HAP-1 (cell line): ENCODE measurements at places on chromosomes 12 and 14.
A peak's percentile ranks its signal among the peaks of the same experiment; 100 is the strongest.

- no peak for DNase-seq
Observed at GRCh38 chr14:91088585-91089235, 25.2 kb upstream of the DGLUCY start.

- DNase-seq, result no peak
Observed at GRCh38 chr14:75631453-75631831, 29.2 kb downstream of the ERG28 start.

- DNase-seq, result no peak
Observed at GRCh38 chr12:31999692-32000091, 40.5 kb downstream of the RESF1 start.

GRCh38 chr12:45674181-45674977 is 55.1 kb upstream of the ARID2 start:
- no peak for DNase-seq

- DNase-seq, result no peak
Observed at GRCh38 chr14:31659278-31659677, 98.1 kb downstream of the NUBPL start.

GRCh38 chr12:106888348-106888970 is 67.2 kb upstream of the TMEM263 start:
- no peak for DNase-seq

DNA sequence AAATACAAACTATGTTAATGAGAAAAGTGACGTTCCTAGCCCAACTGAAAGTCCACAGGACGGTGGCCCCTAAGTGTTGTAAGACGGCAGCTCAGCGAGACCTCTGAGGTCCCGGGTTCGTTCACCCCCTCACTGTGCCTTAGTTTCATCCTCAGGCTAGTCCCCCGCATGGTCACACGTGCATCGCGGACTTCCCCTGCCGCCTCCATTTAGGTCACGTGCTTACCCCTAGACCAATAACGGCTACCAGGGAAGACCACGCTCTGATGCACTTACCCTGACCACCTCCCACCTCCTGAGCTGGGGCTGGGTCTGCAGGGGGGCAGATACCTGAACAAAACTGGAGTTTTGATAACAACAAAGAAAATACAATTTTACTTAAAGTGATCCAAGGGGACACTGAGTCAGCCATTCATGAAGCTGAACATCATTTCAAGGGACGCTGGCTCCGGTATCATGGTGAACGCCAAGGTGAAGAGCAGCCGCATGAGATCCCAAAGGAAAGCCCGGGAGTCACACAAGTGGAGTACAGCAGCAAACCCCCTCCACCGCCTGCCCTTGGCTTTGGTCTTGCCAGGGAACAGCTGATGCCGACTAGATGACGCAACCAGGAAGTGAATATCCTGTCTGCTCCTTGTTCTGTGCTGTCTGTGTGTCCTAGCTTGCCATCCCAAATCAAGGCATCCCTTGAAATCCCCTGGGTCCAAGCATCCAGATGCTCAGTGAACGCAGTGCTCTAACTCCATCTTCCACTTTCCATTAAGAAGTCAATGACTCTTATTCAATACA is 274.1 kb downstream of the PCNX1 start:
- DNase-seq, result no peak

DNA sequence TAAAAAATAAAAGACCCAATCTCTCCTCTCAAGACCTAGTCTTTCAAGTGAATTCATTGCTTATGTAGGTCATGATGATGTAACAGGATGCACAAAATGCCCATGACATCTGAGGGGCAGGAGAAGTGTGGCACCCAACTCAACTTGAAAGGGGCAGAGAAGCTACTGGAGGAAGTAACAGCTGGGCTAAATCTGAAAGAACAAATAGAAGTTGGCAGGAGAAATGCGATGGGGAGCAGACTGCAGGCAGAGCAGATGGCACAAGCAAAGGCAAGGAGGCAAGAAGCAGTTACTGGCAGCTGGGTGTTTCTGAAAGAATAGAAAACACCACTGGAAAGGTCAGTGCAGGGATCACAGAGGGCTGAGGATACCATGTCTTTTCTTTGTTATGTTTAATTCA is 14.6 kb downstream of the SLC38A4 start:
- no peak for DNase-seq

DNA sequence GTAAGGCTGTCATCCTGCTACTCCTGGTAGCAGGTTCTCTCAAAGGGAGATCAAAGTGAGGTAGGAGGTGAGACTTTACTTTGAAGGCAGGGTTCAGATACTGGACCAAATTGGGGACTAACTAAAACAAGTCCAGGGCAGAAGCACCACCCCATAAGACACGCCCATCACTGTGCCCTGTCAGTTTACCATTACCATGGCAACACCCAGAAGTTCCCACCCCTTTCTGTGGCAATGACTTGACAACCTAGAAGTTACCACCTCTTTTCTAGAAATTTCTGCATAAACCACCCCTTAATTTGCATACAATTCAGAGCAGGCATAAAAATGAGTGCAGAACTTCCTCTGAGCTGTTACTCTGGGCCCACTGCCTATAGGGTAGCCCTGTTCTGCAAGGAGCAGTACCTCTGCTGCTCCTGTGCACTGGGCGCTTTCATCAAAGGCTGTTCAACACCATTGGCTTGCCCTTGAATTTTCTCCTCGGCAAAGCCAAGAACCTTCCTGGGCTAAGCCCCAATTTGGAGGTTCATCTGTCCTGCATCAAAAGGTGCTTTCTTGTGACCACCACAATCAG is 64.8 kb upstream of the MAX start:
- DNase-seq, result no peak

GRCh38 chr14:24845851-24846250 is 204.1 kb downstream of the STXBP6 start:
- DNase-seq, result no peak

DNA sequence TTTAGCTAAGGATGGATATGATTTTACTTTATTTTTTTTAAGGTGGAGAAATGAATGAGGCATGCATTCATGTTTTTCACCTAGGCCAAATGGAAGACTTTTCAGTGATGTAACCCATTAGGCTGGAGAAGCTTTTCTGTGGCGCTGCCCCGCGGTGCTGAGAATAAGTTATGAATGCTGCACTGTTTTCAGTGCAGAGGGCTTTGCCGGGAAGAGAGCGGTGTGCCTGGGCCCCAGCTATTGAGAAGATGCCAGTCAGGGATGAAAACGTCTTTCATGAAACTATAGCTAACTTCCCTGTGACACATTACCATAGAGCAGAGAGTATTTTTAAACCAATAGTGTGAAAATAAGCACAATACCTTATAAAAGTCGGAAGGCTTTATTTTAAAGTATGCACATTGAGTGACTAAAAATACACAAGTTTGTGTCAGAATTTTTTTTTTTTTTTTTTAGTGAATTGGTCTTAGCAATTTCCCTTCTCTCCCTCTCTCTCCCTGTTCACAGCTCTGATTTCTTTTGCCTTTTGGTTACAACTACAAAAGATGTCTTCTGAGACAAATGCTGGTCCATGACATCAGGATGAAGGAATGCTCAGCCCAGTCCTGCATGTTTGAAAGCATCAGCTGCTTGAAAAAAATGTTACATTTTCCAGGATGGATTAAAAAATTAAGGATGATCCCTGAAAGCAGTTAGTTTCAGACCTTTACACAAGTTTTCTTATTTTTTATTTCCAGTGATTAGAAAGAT is 48.3 kb downstream of the NPAS3 start:
- no peak for DNase-seq

GRCh38 chr12:74619084-74619483 is 81.4 kb downstream of the ATXN7L3B start:
- DNase-seq, result no peak

DNA sequence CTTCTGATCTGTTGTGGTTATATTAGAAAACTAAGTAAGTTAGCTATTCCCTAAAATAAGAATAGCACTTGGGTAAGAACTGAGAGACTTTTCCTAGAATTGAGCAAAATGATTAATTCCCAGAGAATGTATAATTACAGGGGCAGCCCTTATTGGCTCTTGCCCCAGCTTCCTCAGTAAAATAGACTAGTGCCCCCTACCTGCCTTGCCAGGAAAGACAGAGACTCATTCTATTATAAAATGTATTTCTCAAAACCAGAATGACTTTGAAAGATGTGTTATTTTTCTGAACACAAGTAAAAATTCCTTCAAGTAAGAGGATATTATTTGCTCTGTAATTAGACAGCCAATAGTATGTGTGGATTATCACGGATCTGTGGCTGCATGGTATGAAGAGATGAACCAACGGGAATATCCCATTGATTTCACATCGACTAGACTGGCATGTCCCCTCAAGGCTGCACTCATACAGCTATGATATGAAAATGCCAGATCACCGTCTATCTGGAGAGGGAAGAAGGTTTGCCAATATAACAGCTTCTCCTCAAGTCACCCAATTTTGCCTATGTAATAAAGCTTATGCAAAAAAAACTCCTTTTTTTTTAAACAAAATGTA is 7.4 kb upstream of the GLRX5 start:
- DNase-seq, result peak; percentile 24

DNA sequence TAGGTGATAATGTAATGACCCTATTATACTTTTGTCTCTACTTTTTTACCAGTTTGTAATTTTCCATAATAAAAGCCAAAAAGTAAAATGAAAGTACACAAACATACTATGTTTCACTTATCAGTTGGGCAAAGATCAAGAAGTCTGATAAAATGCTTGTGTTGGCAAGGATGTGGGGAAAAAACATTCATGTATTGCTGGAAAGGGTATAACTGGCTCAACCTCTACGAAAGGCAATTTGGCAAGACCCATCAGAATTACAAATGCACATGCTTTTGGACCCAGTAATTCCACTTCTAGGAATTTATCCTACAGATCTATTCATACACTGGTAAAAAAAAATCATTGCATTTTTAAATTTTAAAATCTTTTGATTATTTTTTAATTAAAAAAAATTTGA is 68.0 kb downstream of the SPTB start:
- no peak for DNase-seq

DNA sequence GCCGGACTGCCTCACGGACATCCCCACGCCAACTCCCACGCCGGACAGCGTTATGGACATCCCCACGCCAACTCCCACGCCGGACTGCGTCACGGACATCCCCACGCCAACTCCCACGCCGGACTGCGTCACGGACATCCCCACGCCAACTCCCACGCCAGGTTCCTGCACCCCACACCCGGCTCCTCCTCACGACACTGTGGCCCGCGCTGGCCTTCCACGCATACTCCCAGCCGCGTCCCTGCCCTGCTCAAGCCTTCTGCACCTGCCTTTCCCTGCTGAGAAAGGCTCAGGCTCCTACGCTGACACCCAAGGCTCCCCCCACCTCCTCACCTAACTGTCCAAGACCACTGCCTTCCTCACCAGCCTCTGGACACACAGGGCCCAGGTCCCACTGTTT is 9.7 kb downstream of the CACNA2D4 start:
- no peak for DNase-seq

DNA sequence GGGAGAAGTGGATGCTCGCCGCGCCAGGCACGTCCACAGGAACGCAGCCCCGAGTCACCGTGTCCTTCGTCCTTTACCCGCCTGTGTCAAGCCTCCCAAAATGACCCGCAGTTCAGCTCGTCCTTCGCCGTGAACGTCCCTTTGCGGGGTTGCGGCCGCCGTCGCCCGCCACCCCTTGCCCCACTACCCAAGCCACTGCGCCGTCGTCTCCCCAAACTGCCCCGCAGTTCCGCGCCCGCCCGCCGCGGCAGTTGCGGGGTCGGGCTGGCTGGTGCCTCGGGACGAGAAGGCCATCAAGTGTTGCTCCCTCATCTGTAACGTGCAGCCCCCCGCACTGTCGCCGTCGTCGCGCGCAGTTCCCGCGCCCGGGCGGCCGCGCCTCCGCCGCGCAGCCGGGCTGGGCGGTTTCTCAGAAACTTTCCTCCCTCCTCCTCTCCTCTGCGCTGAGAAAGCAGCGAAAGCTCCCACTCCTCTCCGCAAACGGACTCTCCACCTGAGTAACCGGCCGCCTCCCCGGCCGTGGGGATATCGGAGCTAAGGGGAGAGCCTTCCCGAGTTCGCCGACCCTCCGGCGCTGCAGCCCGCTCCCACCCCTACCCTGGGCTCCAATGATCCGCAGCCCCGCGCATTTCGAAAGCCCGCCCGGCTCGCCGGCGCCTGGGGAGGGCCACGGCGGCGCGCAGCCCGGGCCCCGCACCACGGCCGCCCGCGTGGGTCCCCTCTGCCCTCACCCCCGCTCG is 6.7 kb downstream of the CDKN1B start:
- DNase-seq, result peak; percentile 9

DNA sequence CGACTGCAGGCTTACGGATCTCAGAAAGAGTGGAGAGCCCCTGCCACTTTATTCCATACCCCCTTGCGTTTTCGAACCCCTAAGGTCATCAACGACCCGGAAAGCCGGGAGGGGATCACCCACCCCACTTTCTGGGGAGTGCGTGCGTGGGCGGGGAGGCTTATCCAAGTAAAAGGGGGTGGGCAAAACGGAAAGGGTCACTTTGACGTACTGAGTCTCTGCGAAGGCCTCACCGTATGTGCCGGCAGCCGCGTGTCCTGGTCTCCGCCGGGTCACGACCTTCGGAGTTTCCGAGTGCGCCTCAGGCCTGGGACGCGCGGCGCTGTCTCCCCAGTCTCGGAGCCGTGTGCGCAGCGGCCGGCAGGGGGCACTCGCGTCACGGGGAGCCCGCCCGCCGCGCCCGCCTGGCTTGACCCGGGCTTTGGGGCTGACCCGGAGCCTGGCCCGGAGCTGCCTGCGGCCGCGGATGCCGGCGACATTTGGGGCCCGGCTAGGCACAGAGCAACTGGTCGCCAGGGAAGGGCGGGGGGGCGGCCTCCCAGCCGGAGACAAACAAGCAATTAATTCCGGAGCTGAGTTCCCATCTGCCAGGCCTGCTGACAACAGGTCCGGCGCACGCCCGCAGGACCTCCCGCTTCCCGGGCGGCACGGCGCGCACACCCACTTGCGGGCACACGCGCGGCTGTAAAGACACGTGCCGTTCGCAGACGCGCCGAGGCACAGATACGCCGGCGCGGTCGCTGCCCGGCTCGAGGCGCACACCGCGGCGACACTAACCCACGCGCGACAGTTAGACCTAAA is 890 bp upstream of the KIF26A start:
- DNase-seq, result peak; percentile 49

DNA sequence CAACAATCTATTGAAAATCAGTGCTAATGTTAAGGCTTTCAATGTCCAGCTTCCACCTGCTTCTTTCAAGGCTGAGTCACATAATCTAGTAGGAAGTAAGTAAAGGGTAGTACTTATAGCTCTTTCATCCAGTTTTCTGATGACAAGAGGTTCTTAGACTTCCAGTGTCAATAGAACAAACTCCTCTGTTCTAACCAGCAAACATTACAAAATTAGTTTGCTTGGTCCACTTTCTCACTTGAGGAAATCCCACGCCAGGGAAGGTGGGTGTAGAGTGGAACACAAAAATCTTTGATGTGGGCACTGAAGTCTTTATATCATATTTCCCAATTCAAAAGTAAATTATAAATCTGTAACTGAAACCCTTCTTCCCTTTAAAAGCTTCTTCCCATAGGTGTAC is 2.6 kb downstream of the NPC2 start:
- DNase-seq, result no peak

- no peak for DNase-seq
Observed at GRCh38 chr12:41923351-41923750, 221.3 kb downstream of the GXYLT1 start.

DNA sequence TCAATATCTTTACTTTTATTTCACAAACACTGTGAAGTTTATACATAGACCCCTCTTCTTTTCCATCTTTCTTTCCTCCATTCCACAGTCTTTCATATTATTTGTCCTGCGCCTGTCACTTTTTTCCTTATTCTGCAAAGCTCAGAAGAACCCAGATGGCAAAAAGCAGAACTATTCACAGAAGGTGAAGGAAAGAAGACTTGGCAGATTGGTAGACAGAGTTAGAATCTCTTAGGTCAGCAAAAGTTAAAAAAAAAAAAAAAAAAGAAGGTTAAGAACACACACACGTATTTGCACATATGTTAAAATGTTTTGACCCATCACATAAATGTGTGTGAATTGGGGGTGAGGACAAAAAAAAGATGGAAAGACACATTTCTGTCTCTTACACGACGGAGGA is 50.3 kb upstream of the ABCC9 start:
- no peak for DNase-seq
